ENCODE measurements at places on chromosomes 1 and 21.

- no peak for DNase-seq
Measured at GRCh38 chr21:37245151-37245550, 22.0 kb downstream of the VPS26C start.

- DNase-seq = no peak
Measured at GRCh38 chr1:59814901-59815825, at the start of gene HOOK1. TSS of gene HOOK1 (plus strand) at chr1:59814949. CDS start at chr1:59815118, 169 bp downstream.

GRCh38 chr1:245600658-245601057, 445.9 kb downstream of the KIF26B start:
- DNase-seq = no peak

GRCh38 chr1:85024736-85025135, 23.6 kb downstream of the MCOLN3 start:
- no peak for DNase-seq

- no peak for DNase-seq
Measured at GRCh38 chr1:208233546-208233945, 10.6 kb downstream of the PLXNA2 start.

DNA sequence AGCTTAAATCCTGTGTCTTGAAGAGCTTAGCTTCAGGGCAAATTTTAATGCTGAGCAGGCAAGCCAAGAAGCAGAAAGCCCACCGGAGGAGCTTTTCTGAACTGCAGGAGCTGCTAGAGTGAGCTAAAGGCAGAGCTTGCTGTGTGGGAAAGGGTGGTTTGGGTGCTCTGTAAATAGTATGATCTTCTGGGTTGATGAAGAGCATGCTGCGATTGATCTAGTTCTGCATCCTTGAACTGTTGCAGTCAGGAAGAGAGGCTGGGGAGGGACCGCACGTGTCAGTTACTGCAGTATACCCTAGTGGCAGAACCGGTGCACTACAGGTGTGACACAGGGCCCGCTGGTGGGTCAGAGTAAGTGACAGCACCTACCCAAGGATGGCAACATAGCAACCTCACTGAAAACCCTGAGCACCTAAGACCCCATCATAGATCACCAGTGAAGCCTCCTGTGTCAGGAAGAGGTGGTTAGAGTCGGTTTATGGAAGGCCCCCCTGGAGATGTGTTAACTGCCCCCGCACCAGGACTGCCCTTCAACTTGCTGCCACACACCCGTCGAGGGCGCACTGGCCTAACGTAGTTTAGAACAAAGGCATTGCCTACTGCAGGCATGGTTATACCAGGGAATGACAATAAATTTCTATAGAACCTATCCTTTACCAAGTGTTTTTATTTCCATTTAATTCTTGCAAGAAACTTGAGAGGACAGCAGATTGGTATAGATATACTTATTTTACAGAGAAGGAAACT, 146.0 kb upstream of the KIAA0040 start:
- no peak for DNase-seq

- no peak for DNase-seq
Measured at GRCh38 chr1:171799166-171799565, 17.7 kb downstream of the METTL13 start.

- no peak for DNase-seq
Measured at GRCh38 chr1:207673399-207673798, 28.5 kb downstream of the CR1L start.

- no peak for DNase-seq
Measured at GRCh38 chr1:23554127-23554480, 5.2 kb downstream of the ID3 start.

DNA sequence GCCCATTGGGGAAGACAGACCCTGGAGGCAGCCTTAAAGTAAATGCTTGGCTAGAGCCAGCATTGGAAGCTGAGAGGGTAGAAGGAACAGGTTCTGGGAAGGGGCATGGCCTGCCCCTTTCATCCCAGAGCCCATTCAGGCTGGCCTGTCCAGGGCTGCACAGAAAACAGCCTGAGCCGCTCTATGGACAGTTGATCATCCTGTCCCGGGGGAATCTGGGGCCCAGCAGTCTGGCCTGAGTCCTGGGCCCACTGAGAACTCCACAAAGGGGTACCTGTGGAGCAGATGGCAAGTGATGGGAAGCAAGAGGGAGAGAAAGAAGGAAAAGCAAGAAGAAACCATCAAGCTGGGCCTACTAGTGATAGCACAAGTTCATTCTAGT, 13.2 kb downstream of the TMEM81 start:
- no peak for DNase-seq

DNA sequence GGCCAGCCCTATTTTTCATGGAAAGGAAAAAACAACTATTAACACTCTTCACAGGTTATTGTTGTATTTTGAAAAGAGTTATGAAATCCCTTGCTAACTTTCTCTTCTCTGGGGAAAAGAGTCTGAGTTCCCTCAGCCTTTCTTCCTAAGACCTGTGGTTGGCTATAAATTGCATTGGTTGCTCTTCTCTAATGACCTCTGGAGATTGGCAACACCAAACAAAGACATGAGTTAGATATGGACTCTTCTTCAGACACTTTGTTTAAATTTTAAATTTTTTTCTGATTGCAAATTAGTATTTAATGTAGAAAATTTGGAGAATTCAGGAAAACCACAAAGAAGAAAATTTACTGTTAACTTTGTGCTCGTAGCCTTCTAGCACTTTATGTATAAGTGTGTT, 275.7 kb downstream of the PBX1 start:
- DNase-seq = peak; percentile 17

DNA sequence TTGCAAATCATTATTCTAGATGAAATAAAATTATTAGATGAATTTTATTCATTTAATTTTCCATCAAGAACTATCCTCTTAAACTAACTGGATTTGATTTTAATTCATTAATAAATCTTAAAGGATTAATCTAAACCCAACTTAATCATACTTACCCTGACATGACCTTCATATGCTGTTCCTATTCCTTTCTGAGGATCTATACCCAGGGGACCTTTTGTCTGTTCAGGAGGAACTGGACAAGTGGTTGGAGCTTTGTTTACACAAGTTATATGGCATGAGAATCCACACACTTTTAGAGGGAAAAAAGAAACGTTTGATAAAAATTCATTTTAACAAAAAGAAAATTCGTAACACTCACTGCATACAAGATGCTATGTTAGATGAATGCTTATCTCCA, 95.2 kb downstream of the COQ8A start:
- DNase-seq = no peak

DNA sequence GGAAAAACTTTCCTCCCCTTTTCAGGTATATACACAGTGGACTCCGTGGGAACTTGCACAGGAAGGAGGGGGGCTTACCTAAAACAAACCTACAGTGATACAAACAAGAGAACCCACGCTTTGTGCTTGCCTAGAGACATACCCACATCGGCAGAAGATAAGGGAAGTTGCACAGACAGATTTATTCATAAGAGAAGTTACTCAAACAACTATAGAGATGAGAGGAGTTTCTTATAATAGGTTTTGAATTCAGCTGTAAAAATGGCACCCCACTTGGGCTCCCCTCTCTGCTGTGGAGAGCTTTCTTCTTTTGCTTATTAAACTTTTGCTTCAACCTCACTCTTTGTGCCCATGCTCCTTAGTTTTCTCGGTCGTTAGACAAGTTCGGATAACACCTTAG, 1.8 kb upstream of the DUSP12 start:
- DNase-seq = no peak

- peak; percentile 98 for DNase-seq
Measured at GRCh38 chr1:85061711-85062424, 13.6 kb upstream of the MCOLN3 start.

DNA sequence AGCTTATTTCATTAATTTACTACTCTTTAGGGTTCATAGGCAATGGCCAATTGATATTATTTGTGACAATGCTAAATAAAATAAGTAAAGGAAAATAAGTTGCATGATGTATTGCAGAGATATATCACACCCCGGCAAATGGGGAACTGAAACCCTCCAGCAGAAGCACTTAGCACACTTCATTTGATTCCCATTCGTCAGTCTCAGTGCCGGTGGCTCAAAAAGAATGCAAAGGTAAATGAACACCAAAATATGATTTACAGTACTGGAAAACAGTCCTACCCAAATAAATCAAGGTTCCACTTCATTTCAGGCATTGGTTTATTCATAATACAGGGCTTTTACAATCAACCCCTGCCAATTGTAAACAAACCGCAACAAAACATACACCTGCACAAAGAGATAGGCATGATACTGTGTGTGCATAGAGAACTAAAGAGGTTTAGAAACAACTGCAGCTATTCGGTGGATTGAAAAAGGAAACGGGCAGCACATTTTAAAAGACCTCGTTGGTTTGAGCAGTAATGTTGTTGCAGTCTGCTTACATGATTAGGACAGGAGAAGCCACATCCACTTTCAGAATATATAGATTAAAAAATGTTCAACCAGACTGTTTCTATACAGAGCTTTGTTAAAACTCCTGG, 1019.2 kb downstream of the TTLL7 start:
- no peak for DNase-seq

DNA sequence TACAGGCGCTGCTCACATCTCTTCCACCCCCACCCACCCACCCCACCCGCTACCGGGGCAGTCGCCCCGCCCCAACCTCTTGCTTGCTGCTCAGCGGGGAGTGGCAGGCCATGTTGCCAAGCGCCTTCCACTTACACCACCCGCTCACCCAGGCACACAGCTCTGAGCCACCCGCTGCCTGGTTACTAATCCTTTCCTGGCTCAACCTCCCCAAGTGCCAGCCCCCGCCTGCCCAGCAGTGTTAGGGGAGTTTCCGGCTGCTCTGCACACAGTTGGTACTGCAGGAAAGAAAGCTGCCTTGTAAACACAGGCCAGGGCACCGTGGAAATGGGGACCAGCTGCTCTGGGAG, 56.2 kb downstream of the LACTBL1 start:
- no peak for DNase-seq

GRCh38 chr1:76129731-76130130, 55.2 kb downstream of the ST6GALNAC3 start:
- no peak for DNase-seq

GRCh38 chr1:25356441-25356840, 18.3 kb downstream of the TMEM50A start:
- no peak for DNase-seq

GRCh38 chr1:50976890-50977574, 7.0 kb downstream of the CDKN2C start:
- peak; percentile 58 for DNase-seq

DNA sequence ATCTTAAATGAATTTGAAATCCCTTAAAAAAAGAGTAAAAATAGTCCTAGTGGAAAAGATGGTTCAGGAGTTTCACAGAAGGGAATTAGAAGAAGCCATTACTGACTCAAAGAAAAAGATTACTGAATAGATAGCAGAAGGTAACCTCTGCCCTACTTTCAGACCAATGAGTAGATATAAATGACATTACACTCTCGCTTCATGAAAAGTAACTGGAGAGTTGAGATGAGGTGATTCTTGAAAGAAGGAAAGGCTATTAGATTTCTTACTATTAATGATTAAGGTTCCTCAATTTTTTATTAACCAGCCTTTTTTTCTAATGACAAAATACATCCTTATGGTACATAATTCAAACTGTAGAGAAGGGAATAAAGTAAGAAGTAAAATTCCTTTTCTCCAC, 28.3 kb downstream of the CCN1 start:
- no peak for DNase-seq

- peak; percentile 75 for DNase-seq
Measured at GRCh38 chr1:94025383-94026340, 95.3 kb downstream of the ABCA4 start.

- peak; percentile 6 for DNase-seq
Measured at GRCh38 chr1:207750631-207751305, 1.1 kb upstream of the CD46 start.

DNA sequence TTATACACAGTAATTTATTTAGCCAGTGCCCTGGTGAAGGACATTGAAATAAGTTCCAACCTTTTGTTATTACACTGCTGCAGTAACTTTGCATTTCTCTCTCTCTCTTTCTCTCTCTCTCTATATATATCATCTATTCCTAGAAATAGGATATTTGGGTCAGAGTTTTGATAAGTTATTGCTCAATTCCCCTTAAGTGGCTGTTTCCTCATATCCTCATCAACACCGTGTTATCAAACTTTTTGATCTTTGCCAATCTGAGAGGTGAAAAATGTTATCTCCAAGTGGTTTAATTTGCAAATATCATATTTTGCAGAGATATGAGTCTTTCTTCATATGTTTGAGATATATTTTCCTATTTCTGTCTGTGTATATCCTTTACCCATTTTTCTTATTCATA, 1.6 kb upstream of the SRSF4 start:
- no peak for DNase-seq

DNA sequence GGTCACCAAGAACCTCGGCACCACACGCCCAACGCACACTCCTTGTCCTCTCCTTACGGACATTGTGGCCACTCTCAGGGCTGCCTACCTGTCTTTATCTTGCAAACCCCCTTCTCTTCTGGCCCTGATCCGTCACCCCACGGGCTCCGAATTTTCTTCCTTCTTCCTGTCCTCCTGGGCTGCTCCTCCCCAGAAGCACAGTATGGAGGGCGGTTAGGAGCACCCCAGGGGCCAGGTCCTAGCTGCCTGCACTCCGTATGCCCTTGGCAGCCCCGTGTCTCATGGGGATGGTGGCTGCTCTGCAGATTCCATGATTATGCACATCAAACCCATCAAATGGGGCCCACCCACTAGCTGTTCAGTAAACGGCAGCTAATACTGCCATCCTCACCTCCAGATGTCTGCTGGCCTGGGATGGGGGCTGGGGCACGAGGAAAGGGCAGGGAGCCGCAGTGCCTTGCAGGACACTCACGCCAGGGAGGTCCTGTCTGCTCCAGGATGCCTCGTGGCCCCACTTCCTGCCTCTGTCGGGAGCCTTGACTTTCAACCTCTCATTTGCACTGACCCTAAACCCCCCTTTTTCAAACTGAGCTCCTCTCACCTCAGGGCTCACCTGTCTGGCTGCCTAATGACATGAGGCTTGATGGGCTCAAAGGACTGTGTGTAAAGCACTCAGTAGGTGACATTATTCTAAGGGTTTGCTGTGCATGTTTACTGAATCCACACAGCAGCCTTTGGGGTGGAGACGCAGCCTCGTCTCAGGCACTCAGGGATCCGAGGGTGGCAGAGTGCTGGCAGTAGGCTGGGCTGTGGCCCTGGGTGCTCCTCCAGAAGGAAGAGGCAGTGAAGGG, 4.4 kb downstream of the TTC34 start:
- DNase-seq = no peak

GRCh38 chr1:64712049-64712448, 32.8 kb upstream of the RAVER2 start:
- DNase-seq = no peak

DNA sequence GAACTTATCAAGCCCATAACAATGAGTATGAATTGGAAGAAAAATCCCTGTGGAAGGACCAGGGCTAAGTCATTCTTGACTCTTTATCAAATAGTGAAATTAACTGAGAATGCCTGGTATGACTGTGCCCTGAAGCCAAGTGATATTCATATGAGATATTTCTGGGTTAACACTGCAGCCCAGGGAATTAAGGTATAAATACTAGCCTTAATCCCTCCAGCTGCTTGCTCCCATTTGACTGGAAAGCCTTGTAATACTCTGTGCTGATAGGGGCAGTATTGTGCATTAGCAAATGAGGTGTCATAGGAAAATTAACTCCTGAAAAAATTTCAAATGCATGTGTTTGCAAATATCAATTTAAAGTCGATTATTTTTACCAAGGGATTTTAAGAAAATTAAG, 568.8 kb downstream of the LMO4 start:
- no peak for DNase-seq

Measured in AG10803 (cell line).